Fibroblast of skin of left quadriceps (primary cell): ENCODE measurements at places on chromosomes 5 and 9.

DNA sequence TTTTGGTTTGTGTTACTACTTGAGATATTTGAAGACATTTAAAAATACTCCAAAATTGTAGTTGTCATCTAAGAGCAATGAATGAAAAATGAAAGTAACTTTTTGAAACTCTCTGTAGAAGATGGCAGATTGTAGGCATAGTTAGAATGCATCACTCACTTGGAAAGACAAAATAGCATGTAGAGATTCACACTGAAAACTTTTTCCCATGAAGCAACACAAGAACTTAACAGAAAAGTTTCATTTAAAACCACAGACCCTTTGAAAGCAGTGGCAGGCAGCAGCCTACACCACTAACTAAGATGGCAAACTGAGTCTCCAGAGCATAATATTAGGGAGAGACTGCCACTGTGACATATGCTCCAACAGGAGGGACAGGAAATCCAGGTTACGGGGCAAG, 18.9 kb upstream of the FAM174A start:
- no peak for DNase-seq

DNA sequence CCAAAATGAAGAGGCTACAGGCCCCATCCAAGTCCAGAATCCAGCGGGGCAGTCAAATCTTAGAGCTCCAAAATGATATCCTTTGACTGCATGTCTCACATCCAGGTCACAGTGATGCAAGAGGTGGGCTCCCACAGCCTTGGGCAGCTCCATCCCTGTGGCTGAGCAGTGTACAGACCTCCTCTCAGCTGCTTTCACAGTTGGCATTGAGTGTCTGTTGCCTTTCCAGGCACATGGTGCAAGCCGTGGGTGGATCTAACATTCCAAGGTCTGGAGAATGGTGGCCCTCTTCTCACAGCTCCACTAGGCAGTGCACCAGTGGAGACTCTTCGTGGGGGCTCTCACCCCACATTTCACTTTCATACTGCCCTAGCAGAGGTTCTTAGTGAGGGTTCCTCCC, 120.7 kb downstream of the GIN1 start:
- DNase-seq, result no peak

- no peak for DNase-seq
These were observed 432.5 kb upstream of the C9orf72 start for GRCh38 chr9:28005779-28006178.

- DNase-seq, result no peak
These were observed 275.0 kb downstream of the GAS1 start for GRCh38 chr9:86672301-86672700.

DNA sequence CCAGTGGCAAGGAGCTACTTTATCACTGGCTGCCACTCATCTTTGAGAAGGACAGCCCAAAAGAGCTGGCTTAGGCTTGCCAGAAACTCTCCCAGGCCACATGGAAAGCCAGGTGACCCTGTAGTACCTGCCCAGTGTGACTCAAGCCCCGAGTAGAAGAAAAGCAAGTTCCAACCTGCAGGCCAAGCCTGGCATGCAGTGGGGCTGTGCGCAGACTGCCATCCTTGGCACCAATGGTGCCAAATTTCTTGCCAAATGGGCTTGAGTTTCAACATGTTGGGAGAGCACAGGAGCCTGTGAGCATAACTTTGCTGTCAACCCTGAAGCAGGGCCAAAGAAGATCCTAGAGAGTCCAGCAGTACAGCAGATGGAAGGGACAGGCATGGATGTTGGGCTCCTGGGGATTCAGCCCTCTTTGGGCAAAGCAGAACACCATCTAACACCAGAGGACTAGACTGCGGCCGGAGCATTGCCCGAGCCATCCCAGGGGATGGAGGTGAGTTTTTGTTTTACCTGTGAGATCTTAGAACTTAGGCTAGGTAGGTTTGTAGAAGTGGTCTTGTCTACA, 27.3 kb upstream of the SHB start:
- no peak for DNase-seq

- no peak for DNase-seq
These were observed 26.2 kb downstream of the NREP start for GRCh38 chr5:111730659-111731382.

GRCh38 chr9:72827950-72828731, 124.7 kb downstream of the ALDH1A1 start:
- DNase-seq, result no peak

DNA sequence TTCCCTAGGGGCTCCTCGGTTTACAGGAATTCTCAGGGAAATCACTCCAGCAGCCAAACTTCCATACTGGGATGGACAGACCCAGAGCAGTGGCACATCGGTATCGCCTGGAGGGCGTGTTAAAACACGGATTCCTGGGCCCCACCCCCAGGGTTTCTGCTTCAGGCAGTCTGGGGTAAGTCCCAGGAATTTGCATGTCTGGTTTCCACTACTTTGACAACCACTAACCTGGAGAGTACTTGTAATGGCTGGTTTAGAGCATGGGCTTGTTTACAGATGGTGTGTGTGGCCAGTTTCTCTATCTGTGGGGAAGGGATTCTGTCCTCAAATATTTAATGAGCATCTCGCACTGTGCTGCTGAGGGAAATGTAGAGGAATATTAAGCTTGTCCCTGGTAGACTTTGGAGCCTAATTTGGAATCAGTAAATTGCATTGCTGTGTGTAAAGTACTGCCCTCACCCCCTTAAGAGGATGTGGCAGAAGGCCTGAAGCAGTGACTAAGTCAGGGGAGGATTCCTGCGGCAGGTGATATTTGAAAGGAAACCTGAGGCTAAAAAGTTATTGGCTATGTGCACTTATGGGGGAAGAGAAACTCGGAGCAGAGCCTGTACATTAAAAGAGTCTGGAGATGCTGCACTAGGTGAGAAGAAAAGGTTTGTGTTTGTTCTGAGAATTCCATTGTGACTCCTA, 18.6 kb upstream of the TJP2 start:
- no peak for DNase-seq
